WERI-Rb-1 (cell line): ENCODE measurements at places on chromosomes 4 and X.

DNA sequence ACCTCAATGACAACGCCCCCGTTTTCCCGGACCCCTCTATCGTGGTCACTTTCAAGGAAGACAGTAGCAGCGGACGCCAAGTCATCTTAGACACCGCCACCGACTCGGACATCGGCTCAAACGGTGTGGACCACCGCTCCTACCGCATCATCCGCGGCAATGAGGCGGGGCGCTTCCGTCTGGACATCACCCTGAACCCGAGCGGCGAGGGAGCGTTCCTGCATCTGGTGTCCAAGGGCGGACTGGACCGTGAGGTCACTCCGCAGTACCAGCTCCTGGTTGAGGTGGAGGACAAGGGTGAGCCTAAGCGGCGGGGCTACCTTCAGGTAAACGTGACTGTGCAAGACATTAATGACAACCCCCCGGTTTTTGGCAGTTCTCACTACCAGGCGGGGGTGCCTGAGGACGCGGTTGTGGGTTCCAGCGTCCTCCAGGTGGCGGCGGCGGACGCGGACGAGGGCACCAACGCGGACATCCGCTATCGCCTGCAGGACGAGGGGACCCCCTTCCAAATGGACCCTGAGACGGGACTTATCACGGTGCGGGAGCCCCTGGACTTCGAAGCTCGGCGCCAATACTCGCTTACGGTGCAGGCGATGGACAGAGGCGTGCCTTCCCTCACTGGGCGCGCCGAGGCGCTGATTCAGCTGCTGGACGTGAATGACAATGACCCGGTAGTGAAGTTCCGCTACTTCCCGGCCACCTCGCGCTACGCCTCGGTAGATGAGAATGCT lies 2.2 kb downstream of the FAT4 start:
- DNase-seq: peak; percentile 73

GRCh38 chrX:14920196-14920595 lies 47.0 kb downstream of the MOSPD2 start:
- DNase-seq: no peak

- DNase-seq: no peak
Measured at GRCh38 chrX:9301836-9302235, 163.0 kb upstream of the TBL1X start.

DNA sequence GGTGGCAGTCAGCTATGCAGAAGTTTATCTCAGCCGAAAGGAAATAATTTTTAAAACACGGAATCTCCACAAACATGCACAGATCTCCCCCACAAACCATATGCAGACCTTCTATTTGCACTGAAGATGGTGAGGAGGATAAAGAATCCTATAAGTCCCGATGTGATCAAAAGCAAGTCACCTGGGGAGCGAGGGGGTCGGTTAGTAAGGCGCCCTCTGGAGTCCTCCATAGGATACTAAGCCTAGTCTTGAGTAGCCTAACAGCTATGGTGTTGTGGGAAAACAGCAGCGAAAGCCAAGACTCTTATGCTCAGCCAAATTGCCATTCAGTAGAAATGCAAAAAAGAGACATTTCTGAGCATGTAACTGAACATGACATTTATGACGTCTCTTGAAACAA lies 210.9 kb downstream of the FRMPD4 start:
- DNase-seq: no peak

DNA sequence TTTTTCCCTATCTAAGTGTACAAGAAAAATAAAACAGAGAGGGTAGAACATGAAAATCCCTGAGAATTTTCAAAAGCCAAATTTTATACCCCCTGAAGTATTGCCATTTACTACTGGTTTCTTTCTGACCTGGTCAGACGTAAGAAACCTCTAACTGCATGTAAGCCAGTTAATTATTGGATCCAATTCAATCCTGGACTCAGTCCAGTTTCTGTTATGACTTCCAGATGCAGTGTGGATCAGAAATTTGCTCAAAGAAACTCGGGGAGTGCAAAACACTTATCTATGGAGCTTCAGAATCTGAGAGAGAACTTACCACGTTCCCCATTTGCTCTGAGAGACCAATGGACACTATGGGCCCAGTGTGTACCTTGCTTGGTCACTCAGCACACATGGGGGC lies 383.5 kb downstream of the KLHL4 start:
- DNase-seq: no peak

GRCh38 chr4:41125558-41126311 lies 88.6 kb downstream of the APBB2 start:
- no peak for DNase-seq

GRCh38 chr4:66929748-66930147 lies 615.6 kb downstream of the CENPC start:
- DNase-seq: no peak

DNA sequence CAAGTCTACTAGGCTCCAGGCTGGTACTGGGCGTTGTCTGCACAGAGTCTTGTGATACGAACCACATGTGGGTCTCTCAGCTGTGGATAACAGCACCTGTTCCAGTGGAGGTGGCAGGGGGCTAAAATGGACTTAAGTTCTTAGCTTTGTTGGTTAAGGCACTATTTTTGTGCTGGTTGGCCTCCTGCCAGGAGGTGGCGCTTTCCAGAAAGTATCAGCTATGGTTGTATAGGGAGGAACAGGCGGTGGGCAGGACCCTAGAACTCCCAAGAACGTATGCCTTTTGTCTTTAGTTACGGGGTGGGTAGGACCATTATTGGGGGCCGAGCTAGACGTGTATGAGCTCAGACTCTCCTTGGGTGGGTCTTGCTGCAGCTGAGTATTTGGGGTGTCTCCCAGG lies 1138.4 kb downstream of the PCDH19 start:
- peak; percentile 15 for DNase-seq

DNA sequence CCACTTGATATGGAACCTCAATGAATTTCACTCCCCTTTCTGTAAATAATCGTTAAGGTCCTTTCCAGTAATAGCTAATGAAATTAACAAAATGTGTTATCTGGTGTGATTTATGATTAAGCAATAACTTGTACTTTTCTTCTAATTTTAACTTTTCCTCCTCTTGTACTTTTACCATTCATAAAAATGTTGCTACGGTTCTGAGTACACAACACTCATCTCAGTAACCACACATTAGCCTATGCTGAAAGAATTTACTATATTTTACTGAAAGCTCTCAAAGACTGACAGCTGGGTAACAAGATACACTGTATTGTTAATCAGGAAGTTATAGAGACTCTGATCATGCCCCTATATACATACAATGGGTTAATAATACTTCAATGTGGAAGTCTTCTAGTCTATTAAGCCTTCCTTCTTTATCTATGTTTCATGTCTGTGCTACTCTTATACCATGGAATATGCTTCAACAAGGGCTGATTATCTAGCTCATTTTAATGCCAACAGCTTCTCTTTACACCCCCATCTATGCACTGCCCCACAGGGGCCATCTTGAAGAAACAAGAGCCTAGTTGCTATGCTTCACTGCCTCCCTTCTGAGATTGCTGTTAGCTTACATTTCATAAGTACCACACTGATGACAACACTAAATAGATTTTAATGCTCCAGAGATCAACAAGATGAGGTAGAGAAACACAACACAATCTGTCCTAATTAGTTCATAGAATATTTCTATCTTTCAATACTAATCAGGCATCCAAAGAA lies 39.1 kb downstream of the LAMP2 start:
- no peak for DNase-seq

- no peak for DNase-seq
Measured at GRCh38 chr4:85939595-85939994, 420.3 kb downstream of the MAPK10 start.

- DNase-seq: no peak
Measured at GRCh38 chrX:142998447-142999198, 27.1 kb upstream of the SPANXN4 start.

DNA sequence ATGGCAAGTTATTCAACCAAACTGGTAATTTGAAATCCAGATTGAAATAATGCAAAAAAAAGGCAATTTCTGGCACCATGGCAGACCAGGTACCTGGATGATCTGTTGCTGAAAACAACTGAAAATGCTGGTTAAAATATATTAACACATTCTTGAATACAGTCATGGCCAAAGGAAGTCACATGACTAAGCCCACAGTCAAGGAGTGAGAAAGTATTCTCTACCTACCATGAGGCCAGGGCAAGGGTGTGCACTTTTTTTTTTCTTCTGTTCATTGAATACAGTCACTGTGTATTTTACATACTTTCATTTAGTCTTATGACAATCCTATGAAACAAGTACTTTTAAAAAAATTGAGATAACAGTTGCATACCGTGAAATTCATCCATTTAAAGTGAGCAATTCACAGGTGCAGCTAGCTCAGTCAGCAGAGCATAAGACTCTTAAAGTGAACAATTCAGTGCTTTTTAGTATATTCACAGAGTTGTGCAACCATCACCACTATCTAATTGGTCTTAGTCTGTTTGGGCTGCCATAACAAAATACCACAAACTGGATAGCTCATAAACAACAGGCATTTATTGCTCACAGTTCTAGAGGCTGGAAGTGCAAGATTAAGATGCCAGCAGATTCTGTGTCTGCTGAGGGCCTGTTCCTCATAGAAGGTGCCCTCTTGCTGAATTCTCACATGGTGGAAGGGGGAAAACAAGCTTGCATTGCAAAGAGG lies 4.8 kb upstream of the MPP1 start:
- DNase-seq: no peak
